ENCODE measurements at places on chromosomes 7 and 10.

DNA sequence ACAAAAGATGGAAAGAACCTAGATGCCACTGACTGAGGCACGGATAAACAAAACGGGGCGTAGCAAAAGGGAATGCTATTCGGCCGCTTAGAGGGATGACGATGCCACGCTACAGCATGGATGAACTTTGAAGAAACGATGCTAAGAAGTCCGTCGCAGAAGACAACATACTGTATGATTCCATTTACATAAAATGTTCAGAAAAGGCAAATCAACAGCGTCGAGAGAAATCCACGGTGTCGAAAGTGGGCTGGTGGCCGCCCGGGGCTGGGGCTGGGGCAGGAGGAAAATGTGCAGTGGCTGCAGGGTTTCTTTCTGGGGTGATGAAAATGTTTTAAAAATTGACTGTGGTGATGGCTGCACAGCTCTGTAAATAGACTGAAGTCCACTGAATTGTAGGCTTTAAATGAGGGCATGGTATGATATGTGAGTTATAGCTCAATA lies 24.1 kb downstream of the GNA12 start:
- peak; percentile 33 for DNase-seq

GRCh38 chr7:42135728-42136127 lies 101.3 kb downstream of the GLI3 start:
- no peak for DNase-seq

GRCh38 chr7:142438235-142438922 lies 180.5 kb upstream of the PRSS58 start:
- no peak for DNase-seq

- DNase-seq = no peak
Observed at GRCh38 chr7:18117482-18117881, 89.8 kb upstream of the PRPS1L1 start.

DNA sequence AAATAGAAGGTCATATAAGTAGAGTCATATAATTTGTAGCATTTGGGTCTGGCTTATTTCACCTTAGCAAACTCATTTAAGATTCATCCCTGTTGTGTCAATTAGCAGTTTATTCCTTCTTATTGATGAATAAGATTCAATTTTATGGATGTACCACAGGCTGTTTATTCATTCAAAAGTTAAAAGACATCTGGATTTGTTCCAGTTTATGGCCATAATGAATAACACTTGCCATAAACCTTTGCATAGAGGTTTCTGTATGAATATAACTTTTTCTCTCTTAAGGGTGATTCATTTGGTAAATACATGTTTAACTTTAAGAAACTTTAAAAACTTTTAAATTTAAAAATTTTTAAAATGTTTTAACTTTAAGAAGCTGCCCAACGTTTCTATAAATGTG lies 66.4 kb downstream of the CPED1 start:
- DNase-seq = no peak

GRCh38 chr7:27339478-27339877 lies 96.9 kb downstream of the EVX1 start:
- no peak for DNase-seq
